Activated CD8-positive, alpha-beta memory T cell treated with anti-CD3 and anti-CD28 coated beads for 1 hour (primary cell): ENCODE measurements at places on chromosomes 7 and 10.

DNA sequence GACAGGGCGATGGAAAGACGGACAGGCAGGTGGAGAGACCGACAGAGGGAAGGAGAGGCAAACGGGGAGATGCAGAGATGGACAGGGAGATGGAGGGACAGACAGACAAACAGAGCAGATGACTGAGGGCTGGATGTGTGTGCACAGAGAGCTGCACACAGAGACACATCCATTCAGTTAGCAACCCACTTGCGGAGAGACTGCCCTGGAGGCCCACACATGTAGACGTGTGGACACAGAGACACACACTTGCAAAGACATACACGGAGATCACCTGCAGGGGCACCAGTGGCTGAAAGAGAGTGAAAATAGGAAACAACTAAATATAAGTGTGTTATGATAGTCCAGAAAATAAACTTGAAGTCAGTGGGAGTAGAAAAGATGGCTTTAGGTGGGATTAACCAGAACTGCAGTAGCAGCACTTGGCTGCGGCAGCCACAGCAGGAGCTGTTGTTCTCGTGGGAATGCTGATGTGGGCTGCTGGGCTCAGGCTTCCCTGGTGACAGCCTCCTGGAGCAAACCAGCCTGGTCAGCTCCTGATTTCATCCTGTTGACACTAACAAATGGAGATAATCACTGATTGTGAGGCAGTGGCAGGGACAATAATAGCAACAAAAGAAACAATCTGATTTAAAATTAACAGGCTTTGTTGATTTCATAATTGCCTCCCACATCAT is 134.1 kb downstream of the CCNY start:
- no peak for DNase-seq

GRCh38 chr7:140049339-140050024 is 13.3 kb downstream of the PARP12 start:
- no peak for DNase-seq

DNA sequence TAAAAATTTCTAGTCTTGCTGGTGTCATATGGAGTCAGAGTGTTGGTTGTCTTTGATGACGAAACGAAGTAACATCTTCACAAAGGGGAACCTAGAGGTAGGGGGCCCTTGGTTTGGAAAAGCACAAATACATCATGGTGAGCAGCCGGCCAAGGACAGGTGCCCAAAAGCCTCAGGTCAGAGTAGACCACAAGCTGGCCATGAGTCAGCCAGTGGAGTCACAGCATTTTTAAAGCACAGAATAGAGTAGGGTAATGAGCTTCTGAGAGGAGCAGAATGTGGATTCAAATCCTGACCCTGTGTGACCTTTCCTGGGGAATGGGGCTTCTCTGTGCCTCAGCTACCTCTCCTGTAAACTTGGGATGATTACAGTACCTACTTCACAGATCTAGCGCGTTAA is 5.3 kb downstream of the CAMK2B start:
- no peak for DNase-seq

GRCh38 chr7:41779918-41780317 is 77.0 kb upstream of the INHBA start:
- DNase-seq: no peak

DNA sequence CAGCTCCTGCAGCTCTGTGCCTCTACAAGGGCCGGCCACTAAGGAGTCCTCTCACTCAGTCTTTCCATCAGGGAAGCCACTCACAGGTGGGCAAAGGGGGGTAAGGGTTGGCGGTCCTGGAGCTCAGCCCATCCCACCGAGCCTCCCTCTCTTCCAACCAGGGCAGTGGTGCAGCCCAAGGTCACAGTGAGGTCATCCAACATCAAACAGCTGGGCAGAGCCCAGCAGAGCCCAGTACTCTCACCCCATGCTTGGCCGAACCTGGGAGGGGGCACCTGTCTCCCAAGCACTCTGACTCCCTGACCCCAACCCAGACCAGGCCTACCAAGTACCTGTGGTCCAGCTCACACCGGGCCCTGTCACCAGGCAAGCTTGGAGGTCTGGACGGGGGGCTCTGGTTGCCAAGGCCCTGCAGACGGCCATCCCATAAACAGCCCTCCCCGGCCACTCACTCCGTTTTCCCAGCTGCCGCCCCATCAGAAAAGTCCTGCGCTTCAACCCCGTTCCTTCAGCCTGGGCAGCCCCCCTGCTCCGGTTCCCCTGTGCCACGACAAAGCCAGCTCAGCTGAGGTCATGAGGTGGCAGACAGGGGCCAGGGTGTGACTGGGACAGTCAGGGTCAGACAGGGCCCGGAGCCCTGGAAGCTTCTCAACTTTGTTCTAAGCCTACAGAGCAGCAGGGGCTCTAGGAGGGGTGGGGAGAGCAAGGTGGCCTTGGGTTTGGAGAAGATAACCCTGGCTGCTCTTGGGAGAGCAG is 27.5 kb downstream of the PDGFA start:
- no peak for DNase-seq

DNA sequence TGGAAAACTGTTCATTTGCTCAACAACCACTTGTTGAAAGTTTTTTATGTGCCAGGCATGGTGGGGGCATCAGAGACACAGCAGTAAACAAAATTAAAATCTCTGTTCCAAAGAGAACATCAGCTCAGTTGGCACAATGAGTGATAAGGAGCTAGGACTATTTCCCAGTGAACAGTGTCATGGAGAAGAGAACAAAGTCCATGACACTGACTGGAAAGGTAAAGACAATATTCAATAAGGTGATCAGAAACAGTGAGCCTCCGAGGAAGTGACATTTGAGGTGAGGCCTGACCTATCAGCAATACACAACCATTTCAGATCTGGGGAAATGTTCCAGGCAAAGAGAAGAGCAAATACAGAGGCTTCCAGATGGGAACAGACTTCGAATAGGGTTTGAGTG is 14.6 kb downstream of the ACSL5 start:
- no peak for DNase-seq

- no peak for DNase-seq
Observed at GRCh38 chr10:43120929-43121314, 17.3 kb upstream of the CSGALNACT2 start.

DNA sequence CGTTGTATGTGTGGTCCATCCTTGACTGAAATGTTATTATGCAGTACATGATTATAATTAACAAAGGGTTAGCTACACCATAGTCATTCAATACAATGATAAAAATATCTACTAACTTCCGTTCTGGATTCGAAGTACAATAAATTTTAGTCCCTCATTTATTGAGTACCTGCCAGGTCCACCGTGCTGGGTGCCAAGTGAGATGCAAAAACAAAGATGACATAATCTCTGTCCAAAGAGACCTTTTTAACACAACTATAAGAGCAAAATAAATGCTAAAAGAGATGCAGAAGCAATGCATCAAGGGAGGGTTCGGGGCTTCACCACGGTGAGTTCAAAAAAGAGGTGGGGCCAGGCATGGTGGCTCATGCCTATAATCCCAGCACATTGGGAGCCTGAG is 33.1 kb downstream of the LAMB1 start:
- no peak for DNase-seq

DNA sequence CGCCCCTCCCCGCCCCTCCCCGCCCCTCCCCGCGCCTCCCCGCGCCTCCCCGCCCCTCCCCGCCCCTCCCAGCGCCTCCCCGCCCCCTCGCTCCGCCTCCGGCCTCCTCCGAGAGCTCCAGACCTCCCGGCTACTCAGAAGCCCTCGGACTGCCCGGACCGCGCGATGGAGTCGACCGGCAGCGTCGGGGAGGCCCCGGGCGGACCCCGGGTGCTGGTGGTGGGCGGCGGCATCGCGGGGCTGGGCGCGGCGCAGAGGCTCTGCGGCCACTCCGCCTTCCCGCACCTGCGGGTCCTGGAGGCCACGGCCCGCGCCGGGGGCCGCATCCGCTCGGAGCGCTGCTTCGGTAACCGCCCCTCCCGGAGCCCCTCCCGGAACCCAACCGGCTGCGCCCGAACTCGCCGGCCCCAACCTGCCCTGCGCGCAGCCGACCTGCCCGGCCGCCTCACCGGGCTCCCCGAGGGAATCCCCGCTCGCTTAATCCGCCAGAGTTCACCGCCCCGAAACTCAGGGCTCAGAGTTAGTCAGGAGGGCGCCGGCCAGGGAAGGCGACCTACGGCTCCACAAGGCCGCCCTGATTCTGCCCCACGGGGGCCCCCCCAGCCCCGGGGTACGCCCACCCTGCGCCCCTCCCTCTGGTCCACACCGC is at the start of gene PAOX:
PAOX (plus strand) TSS at position 111 of the 649 bp plus-strand sequence; CDS start at position 166, 55 bp downstream.
- no peak for DNase-seq

DNA sequence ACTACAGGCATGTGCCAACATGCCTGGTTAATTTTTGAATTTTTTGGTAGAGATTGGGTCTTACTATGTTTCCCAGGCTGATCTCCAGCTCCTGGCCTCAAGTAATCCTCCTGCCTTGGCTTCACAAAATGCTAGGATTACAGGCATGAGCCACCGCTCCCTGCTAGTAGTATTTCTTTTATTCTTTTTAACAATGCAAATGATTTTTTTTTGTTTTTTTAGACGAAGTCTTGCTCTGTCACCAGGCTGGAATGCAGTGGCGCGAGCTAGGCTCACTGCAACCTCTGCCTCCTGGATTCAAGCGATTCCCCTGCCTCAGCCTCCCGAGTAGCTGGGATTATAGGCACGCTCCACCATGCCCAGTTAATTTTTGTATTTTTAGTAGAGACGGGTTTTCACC is 58.1 kb downstream of the SVIL start:
- no peak for DNase-seq

DNA sequence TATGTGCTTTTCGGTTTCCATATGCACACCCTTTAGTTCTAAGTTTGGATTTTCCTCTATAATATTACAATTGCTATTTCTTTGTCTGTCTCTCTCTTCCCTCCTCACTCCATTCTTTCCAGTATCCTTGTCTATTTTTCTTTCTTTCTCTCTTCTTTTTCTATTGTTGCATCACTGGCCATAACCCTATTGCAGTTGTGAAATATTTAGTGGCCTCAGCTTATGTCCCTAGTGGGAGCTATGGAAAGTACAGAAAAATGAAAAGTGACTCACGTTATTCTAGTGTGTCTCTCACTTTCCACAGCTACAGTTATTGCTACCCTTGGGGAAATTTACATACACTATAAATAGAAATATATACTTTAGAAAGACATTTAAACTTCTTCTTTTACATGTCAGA is 59.1 kb downstream of the CNTNAP2 start:
- no peak for DNase-seq

- DNase-seq: no peak
Observed at GRCh38 chr10:34195364-34196057, 619.6 kb downstream of the PARD3 start.

- no peak for DNase-seq
Observed at GRCh38 chr10:118373786-118374185, 31.7 kb upstream of the FAM204A start.

GRCh38 chr10:130967784-130968183 is 343.7 kb downstream of the TCERG1L start:
- DNase-seq: no peak

DNA sequence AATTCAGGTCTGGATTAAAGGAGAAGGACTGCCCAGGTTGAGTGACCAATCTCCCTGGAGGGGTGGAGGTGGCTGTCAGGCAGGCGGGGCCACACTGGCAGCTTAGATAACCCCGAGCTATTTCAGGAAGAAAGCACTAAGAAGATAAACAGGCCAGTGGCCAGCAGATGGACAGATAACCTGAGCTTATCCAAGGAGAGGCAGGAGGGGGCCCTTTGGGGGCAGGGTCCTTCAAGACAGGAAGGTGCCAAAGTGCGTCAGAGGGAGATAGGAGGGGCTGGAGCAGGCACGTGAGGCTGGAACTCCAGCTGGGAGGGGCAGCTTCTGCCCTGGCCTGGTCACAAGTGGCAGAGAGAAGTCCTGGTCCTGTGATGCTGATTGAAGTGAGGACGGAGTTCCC is 29.8 kb upstream of the PODXL start:
- no peak for DNase-seq

- DNase-seq: no peak
Observed at GRCh38 chr7:156984174-156984891, 26.1 kb downstream of the MNX1 start.

GRCh38 chr10:61313460-61313859 is 139.7 kb downstream of the TMEM26 start:
- no peak for DNase-seq

DNA sequence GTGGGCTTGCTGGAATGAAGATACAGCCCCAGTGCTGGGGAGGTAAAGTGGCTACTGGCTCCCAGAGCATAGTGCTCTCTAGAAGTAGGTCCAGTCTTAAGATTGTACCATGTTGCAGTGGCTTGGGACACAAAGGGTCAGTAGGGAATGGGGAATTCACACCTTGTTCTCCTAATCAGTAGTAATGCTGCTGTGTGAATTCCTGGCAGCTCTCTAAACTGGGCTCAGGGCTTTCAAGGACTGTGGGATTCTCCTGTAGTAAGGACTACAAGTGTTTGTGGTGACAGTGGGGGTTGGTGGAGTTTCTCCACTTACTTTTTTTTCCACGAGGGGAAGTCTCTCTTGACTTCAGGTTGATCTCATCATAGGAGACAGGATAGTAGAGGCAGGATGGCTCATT is 226.2 kb upstream of the TEX47 start:
- no peak for DNase-seq

GRCh38 chr7:143177374-143178119 is 5.7 kb upstream of the TAS2R39 start:
- no peak for DNase-seq

- DNase-seq: no peak
Observed at GRCh38 chr10:110762849-110763211, 108.9 kb upstream of the PDCD4 start.

- no peak for DNase-seq
Observed at GRCh38 chr10:16777473-16778370, 39.5 kb downstream of the RSU1 start.

GRCh38 chr10:75434291-75434690 is 2.9 kb downstream of the LRMDA start:
- DNase-seq: no peak

GRCh38 chr10:42866115-42866995 is 83.8 kb downstream of the BMS1 start:
- peak; percentile 1 for DNase-seq

- DNase-seq: no peak
Observed at GRCh38 chr10:122152544-122152943, 118.6 kb upstream of the BTBD16 start.

DNA sequence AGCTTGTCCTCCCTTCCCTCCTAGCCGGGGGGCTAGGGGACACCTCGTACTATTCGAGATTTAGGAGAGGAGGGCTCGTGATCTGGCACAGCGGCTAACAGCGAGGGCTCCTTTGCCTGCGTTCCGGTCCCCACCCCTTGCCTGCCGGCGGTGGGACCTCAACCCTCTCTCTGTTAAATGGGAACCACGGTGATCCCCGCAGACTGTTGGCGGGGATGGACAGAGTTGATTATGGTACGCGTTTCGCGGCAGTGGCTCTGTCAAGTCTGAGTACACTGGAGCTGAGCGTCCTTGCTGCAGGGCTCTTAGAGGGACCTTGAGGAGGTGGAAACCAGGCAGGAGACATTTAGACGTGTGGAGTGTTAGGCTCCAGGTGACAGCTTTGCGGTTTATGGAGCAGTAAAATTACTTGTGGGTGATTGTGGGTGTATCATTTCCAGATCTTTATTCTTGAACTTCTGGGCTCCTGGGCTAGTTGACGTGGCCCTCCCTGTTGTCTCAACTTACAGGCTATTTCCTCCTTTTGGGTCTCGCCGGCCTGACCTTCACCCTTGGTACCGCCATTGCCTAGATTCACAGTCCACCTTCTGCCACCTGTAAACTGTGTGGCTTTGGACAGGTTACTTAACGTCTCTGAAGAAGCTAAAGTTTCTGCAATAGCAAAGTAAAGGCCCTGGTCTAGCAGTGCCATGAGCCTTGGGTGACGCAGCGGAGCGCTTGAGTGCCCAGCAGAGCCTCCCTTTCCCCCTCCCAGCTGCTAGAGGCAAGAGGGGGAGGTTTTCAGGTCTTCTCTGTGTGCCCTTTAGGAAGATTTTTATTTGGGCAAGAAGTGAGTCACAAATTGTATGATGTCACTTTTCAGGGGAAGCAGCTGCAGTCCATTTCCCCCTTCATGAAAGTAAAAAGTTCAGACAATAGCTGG is 739 bp downstream of the CASP7 start:
- no peak for DNase-seq
